ENCODE measurements at places on chromosomes 7 and 10. TPM values are rescaled to one million over a fixed set of nuclear protein-coding genes. Genes with fewer than 3 reads are reported as not detected.
A peak's percentile ranks its signal among the peaks of the same experiment; 100 is the strongest.

- DNase-seq: peak; percentile 66
Observed at GRCh38 chr7:23490357-23491135, 20.3 kb upstream of the IGF2BP3 start.

GRCh38 chr7:13240349-13240748 is 552.9 kb downstream of the ARL4A start:
- DNase-seq: no peak

DNA sequence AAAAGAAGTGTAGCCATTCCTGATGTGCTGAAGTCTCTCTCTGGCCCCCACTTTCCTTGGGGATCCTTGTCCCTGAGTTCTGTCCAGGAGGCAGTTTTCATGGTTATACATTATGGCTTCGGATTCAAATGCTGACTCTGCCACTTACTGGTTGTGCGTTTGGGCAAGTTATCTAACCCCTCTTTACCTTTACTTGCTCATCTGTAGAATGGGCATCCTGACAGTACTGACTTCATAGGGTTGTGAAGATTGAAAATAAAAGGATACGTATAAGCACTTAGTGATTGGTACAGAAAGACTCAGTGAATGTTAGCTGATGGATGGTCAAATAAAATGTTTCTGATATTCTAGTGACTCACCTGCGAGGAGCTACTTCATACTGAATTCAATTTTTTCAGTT is 65.1 kb downstream of the TACR2 start:
- no peak for DNase-seq

DNA sequence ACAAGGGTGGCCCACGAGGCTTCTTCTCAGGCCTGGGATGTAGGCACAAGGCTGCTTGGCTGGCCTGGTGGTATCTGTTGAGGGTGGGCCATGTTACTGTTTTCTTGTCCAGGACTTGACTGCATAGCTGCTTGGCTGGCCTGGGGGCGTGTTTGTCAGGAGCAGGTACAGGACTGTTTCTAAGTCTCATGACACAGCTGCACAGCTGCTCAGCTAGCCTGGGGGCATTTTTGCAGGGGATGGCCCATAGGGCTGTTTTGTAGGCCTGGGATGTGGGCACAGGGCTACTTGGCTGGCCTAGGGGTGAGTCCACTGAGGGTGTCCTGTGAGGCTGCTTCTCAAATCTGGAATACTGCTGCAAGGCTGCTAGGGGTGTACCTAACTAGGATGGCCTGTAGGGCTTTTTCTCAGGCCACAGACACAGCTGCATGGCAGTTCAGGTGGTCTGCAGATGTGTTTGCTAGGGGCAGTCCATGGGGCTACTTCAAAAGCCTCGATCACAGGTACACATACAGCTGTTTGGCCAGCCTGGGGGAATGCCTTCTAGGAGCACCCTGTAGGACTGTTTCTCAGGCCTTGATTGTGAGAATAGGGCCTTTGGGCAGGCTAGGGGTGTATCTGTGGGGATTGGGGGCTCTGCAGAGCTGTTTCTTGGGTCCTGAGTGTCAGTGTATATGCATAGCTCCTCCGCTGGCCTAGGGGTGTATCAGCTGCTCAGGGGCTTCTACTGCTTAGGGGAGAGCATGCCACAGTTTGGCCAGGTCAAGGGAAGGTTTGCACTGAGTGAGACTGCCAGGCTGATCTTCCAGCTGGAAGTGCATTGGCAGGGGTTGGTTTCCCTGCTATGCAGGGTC is 26.6 kb upstream of the PLA2G12B start:
- DNase-seq: peak; percentile 23

DNA sequence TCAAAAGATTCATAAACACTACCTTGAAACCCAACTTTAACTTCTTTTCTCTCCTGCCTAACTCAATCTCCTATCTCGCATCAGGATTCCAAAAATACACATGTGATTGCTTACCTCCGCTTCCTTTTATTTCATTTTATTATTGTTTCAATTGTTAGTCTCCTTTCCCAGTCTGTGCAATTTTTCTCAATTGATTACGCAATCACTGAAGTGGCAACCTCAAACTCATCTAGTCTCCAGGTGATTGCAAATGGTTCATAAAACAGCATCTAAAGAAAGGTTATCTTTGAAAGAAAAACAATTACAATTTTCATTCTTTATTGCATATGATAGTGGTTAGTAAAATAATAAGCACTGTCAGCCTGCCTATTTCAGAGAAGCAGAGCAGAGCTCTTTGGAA is 45.6 kb downstream of the CHRM2 start:
- no peak for DNase-seq

- no peak for DNase-seq
Observed at GRCh38 chr10:78852466-78853240, 216.1 kb upstream of the ZMIZ1 start.

Gene NPC1L1
- total RNA-seq: not detected

Gene ANXA11
- 405 TPM for total RNA-seq
